ENCODE measurements at places on chromosomes 3 and 15.

- DNase-seq: no peak
Observed at GRCh38 chr3:100205171-100205570, 55.6 kb upstream of the TBC1D23 start.

- peak; percentile 13 for DNase-seq
Observed at GRCh38 chr15:99473981-99474906, 91.5 kb upstream of the MEF2A start.

DNA sequence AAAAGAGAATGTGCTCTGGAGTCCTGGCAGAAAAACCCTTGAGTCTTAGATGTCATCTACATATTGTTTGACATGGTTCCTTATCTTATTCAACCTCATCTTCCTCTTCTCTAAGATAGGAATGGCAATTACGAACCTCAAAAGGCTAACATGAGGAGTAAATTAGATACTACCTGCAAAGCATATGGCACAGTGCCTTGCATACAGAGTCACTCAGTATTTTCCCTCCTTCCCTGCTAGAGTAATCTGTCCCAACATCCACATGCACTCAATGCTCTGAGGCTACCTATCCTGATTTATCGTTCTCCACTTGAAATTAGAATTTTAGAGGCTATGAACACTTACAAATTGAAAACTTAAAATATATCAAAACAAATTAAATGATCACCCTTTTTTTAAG, 386.7 kb downstream of the RSL24D1 start:
- DNase-seq: no peak

DNA sequence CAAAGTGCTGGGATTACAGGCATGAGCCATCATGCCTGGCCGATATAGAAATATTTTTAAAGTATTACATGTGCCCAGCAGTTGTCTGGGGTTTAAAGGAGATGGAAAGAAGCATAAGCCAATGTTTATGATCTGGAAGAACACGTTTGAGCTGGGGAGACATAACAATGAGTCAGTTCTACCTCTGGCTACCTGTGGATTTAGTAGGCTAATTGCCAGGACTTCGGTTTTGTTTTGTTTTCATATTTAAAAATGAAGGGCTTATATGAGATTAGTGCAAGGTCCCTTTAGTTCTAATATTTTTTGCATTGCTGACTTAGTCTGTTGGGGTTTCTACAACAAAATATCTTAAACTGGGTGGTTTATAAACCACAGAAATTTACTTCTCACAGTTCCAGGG, 22.9 kb upstream of the TNFSF10 start:
- no peak for DNase-seq

DNA sequence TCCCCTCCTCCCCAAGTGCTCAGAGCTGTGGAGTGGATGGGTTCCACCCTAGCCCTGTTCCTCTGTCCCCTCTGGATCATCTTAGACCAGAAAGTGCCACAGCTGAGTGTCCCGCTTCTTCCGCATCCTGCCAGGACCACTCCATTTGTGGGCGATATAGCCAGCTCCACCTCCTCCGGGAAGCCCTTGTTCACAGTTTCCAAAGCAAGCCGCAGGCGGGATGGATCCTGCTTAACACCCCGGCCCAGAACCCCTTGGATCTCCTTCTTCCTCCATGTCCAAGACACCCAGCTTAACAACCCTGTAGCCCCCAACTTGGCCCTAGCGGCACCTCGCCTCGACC, 490 bp upstream of the ALAS1 start:
- no peak for DNase-seq

- DNase-seq: no peak
Observed at GRCh38 chr3:99409961-99410360, 228.4 kb upstream of the COL8A1 start.

DNA sequence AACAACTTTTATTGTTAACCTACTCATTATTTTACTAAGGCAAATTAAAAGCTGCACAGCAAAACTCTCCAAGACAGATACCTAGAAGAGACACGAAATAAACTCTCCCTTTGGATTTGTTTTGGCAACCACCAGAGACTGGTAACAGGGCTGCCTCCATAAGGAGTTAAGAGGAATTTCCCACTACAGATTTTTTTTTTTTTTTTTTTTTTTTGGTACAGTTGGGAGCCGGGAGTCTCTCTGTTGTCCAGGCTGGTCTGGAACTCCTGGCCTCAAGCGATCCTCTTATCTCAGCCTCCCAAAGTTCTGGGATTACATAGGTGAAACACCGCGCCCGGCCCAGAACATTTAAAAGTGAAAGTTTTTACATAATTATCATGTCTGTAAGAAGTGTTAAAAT, 73.6 kb upstream of the VGLL4 start:
- no peak for DNase-seq

- no peak for DNase-seq
Observed at GRCh38 chr3:13578251-13578650, 29.3 kb downstream of the FBLN2 start.

GRCh38 chr3:177932346-177932745, 603.9 kb upstream of the KCNMB2 start:
- DNase-seq: no peak

GRCh38 chr3:143145906-143146305, 26.3 kb downstream of the CHST2 start:
- DNase-seq: peak; percentile 74

DNA sequence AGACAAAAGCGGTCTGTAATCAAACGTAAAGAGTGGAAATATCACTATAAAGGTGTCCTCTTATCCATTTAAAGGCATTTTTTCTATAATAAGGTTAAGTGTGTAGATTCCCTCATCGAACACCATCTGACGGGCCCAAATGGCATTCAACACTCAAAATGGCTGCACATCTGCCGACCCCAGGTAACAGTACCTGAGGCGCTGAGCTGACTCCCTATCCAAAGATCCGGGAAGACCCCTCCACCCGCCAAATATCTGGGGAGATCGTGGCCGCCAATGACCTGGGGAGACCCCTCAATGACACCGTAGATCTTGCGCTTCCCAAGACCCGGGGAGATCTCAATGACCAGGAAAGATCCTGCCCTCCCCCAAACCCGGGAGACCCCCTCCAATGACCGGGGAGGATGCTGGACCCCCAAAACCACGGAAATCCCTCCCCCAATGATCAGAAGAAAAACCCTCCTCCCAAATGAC, 476 bp downstream of the IP6K2 start:
- DNase-seq: peak; percentile 76

DNA sequence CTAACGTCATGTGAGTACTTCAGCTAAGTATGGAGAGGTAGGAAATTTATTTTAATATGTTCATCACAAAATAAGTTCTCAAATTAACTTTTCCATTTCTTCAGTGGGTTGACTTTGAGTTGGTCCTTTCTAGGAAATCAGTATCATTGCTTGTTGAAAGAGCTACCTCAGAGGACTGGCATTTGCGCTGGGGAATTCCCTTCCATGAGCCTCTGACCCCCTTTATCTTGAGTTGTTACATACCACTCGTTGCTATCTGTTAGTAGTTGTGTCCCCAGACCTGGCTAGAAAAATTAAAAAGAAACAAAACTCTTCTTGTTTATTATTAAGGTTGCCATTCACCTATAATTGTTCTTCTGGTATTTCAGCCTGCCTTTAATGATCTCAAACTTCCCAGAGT, 96.8 kb upstream of the ROBO2 start:
- DNase-seq: no peak

DNA sequence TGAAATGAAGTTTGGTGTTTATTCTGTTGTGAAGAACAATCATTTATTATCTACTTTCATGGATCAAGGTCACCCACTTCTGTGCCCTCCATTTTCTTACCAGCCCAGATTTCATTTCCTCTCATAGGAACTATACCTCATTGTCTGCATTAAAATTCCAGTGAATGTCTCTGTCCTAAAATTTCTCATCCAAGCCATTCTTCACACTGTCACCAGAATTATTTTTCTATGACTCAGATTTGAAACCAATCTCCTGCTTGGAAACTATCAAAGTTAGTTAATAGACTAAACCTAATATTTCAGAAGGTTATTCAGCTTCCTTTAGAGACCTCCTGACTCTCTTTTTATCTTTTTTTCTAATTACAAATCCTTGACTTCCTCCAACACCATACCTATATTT, 364.1 kb upstream of the CBLB start:
- DNase-seq: no peak

DNA sequence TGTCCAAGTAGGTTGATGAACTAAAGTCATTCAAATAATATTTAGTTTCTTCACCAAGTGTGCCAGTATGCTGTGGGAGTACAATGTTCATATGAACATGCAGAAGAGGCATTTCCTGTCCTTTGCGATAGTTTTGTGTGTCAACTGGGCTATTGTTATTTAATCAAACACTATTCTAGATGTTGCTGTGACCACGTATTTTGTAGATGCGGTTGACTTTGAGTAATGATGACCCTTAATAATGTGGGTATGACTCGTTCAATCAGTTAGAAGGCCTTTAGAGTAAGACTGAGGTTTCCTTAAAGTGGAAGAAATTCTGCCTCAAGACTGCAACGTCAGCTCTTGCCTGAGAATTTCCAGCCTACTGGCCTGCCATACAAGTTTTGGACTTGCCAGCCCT, 470.7 kb upstream of the CBLB start:
- no peak for DNase-seq

GRCh38 chr15:48029642-48030041, 91.1 kb upstream of the SLC24A5 start:
- no peak for DNase-seq

- DNase-seq: peak; percentile 70
Observed at GRCh38 chr3:97658668-97659285, 105.8 kb upstream of the ARL6 start.

- no peak for DNase-seq
Observed at GRCh38 chr15:65936282-65936681, 67.0 kb downstream of the RAB11A start.

DNA sequence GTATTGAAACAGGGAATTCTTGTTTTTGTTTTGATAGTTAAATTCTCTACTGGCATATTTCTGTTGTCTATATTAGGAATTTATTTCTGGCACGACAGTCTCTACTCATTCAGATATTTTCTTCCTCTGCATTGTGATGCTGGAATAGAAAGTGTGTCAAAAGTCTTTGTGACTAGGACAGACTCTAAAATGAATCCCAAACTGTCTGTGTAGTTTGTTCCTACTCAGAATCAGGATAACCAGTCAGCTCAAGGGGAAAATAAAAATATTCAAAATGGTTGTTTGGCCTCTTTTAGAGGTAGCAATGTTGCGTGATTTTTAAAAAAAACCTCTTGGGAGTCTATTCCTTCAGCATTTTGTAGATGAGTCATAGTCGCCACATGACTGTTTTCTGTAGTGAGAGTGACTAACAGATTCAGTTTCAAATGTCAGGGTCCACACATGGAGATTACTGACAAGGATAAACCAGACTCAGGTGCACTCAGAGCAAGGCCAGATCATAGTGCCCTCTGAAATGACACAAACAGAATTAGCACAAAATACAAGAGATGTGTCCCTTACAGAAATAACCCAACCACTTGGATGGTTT, 13.1 kb downstream of the SLC7A14 start:
- no peak for DNase-seq

DNA sequence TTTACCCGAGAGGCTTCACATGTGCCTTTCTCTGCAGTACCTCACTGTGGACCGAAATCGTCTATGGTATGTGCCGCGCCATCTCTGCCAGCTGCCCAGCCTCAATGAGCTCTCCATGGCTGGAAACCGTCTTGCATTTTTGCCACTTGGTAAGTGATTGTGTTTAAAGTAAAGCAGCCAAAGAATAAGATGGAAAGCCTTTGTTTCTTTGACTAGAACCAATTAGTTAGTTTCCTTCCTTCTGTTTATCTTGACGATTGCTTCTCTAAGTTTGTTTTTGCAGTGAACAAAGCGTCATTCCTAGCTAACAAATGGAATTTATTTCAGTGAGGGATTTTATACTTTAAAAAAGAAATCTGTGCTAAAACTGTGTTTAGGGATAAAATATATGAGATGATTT, 82.7 kb downstream of the LRRC28 start:
- no peak for DNase-seq

DNA sequence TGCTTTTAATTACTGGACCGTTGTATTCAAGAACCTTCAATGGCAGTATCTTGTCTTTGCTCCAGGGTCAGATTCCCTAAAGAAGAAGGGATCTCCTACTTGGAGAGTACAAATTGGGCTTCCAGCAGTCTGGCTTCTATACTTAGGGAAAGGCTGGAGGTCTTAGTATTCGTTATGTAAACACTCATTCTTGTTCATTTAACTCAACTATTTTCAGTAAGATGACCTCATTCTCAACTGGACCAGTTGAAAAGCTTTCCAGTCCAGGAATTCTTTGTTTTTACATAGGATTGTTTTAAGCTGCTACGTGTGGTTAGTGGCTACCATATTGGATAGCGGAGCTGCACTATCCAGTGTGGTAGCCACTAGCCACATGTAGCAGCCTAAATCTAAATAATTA, 4.6 kb downstream of the SENP5 start:
- DNase-seq: no peak

DNA sequence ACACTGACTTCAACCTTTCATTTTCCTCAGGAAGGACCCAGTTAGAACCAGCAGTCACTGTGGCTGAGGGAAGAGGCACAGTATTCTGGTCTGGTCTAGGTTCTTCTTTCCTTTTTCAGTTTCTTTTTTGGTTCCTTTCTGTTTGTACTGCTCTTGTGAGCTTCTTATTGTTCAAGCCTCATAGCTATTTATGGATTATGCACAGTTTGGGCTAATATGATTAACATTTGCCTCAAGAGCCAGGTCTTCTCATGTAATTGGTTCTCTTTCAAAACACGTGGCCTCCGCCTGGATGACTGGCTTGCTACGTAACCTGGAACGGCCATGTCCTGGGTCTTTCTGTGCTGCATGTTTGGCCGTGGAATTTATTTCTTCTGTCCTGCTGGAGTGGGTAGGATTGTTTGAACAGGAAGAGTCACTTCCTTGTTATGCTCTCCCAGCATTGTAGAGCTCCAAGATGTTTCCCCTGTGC, 43.3 kb downstream of the RBMS3 start:
- no peak for DNase-seq

Data from eye (tissue), 1 donor.